Hematopoietic multipotent progenitor cell (in vitro differentiated cells): ENCODE measurements at places on chromosomes 16 and 17.

GRCh38 chr17:17141860-17142552 is 64.1 kb downstream of the PLD6 start:
- peak; percentile 31 for DNase-seq

- no peak for DNase-seq
Observed at GRCh38 chr16:54511222-54511731, 224.7 kb upstream of the IRX3 start.

DNA sequence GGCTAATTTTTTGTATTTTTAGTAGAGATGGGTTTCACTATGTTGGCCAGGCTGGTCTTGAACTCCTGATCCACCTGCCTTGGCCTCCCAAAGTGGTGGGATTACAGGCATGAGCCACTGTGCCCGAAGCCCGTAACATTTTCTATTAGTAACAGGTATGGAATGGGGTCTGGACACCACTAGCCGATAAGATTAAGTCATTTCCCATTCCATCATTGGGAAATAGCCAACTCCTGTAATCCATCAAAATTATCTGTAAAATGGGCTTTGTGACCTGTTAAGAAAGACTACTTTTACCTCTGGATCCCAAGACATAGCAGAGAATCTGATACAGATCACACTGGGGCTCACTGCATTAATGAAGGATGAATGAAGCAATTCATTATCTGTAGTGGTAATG is 3.9 kb upstream of the LUC7L3 start:
- no peak for DNase-seq

- DNase-seq: peak; percentile 70
Observed at GRCh38 chr16:89184933-89185794, 13.6 kb downstream of the CDH15 start.

DNA sequence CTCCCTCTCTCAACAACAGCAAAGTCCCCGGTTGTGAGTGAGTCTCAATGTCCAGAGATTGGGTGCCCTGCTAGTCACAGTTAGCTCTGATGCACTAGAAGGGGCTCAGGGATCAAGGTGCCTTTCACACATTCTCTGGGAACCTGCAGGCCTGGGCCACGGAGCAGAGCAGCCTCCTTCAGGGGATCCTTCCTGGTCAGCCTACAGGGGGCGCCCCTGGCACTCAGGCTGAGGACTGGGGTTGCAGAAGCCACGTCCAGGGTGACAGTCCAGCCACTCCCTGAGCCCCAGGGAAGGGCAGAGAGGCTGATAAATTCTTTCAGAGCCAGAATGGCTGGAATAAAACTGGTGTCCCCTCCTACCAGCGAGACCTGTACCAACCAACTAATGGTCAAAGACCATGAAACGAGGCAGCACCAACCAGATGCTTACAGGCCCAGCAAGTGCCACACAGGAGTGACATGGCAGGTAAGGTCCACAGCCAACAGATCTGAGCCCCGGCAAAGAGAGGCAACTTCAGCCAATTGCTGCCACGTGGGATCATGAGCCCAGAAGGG is 43.5 kb downstream of the ST3GAL2 start:
- DNase-seq: peak; percentile 68

DNA sequence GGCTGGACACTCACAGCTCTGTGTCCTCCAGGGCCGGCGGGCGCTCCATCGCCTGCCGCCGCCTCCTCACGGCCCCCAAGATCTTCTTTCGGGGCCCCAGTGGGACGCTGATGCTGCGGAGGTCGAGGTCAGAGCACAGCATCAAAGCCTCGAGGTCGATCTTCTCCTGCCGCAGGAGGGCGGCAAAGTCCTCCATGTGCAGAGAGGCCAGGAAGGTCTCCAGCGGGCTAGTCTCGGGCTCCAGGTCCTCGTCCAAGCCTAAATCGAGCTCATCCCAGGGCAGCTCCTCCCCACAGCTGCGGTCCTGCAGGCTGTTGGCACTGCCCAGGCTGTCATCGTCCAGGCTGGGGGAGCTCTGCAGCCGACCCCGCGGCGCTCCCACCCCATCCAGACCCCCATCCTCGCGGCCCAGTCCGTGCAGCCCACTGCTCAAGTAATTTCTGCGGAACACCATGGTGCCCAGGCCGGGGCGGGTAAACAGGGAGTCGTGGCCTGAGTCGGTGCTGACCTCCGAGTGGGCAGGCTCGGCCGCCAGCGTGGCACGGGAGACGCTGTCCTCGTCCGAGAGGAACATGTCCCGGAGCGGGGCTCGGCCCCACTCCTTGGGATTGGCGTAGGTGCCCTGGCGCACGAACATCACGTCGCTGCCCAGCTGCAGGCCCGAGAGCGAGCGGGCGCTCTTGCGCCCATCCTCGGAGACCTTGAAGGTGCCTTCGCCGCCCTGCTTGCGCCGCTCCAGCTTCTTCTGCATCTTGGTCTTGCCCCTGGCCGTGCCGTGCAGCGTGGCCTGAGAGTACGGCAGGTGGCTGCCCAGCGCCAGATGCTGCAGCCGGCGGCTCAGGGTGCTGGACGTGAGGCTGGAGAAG is 3.4 kb downstream of the USH1G start:
- no peak for DNase-seq

DNA sequence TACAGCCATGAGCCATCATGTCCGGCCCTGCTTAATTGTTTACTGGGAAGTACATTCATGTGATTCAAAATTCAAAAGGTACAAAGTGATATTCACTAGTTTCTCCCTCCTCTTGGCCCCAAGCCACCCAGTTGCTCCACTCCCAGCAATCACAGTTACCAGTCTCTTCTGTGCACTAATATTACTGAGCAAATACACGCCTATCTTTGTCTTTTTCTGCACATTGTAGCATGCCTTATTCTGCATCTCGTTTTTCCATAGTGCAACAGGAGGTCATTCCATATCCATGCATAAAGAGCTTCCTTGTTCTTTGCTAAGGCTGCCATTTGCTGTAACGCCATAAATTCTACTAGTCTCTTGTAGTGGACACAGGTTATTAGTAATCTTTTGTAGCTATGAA is 2.2 kb upstream of the ALOX15 start:
- DNase-seq: no peak

DNA sequence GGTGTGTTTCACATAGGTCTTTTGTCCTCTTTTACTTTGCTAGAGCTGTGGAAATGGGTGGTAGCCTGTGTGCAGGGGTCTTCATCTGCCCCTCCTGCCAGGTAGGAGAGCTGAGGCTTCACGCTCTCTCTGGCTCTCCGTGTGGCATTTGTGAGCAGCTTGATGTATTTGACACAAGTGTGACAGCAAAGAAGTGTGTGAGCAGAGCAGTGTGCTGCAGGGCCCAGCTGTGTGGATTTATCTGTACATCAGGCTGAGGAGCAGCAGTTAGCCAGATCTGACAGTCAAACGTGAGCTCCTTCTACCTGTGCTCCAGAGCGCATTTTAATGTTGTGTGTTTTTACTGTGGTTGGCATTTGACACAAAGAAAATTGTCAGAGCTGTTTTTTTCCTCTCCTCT is 101.8 kb downstream of the FTO start:
- no peak for DNase-seq

GRCh38 chr17:73446617-73447016 is 134.8 kb upstream of the CDC42EP4 start:
- DNase-seq: no peak

- DNase-seq: no peak
Observed at GRCh38 chr17:15000661-15001060, 264.5 kb downstream of the PMP22 start.

DNA sequence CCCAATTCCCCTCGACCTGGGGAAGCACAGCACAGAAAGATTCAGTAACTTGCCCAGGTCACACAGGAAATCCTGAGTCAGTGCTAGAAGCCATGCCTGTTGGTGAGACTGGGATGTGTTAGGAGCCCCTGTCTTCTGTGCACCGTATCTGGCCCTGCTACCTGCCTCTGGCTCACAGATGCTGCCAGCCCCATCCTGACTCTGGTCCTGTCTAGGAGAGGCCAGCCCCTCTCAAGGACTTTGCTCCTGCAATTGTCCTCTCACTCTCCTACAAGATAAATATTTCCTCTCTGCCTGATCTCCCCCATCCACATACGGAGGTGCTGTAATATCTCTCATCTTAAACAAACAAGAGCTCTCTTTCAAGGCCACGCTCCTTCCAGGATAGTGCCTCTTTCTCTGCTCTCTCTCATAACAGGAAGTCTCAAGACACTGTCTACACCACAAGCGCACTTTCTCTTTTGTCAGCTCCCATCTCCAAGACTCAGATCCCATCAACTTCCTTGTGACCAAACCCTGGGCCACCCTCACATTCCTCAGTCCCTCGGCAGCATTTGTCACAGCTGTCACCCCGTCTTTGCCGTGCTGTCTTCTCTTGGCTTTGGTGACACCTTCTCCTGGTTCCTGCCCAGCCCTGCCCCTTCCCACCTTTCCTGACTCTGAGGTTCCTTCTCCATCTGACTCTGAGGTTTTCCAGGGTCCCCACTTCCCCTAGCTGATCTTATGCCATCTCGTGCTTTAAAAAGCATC is 1.9 kb downstream of the SLC13A2 start:
- DNase-seq: no peak

DNA sequence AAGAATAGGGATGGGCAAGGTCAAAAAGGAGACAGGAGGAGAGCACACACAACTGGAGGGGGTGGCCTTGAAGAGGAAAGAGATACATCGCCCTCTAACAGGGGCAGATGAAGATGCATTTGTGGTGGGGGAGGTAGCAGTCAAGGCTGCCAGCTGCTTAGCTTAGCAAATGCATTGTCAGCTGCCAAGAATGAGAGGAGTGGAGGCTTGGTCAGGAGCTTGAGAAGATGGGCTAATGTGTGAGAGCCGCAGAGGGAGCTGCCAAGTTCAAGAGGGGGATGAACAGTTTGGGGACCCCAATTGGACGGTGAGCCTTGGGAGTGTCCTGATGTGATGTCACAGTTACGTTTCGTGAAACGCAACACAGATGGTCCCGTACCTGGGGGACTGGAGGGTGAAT is 28.9 kb upstream of the GNA13 start:
- DNase-seq: no peak

DNA sequence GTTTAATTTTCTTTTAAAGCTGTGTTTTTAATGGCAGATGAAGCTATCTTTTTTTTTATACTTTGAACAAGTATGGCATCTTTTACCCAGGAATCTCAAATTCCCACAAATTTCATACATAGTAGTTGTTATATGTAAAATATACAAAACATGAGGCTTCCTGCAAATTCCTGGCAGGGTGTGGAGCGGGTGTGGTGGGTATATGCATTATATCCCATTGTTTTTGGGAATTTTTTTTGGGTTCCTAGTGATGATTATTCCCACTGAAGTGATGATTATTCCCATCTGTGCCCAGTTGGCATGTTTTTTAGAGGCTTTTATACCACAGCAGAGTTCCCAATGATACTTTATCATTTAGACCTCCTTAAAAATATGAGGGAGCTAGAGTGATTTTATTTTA is 320.4 kb downstream of the ZFHX3 start:
- DNase-seq: no peak

GRCh38 chr17:28643983-28644786 is 773 bp downstream of the BLTP2 start:
- peak; percentile 63 for DNase-seq

DNA sequence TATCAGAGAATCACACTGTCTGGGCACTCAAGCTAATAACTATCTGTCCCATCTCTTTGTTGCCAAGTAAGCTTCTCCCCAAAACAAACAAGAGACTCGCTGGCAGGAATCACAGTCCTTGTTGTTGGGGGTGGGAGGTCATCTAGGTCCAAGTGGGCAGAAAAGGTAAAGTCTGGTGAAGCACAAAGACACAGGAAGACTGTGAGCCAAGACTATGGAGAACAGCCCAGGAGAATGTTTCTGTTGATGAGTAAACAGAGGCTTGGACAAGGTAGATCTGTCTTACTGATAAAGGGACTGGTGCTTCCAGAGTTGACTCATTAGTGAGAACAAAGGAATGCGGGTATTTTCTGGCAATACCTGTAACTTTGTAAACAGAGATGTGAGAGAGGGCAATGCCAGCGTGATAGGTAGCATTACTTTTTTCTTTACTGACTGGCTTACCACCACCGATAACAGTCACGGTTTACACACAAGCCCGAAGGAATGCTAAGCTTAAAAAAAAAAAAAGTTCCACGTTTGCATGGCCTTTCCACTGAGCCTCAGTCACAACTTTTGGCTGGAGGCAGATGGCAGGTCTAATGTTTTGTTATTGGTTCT is 11.5 kb upstream of the MMD start:
- no peak for DNase-seq

- peak; percentile 64 for DNase-seq
Observed at GRCh38 chr16:11619327-11619851, 32.7 kb upstream of the LITAF start.

- DNase-seq: no peak
Observed at GRCh38 chr16:19831678-19832077, 53.0 kb downstream of the GPRC5B start.

GRCh38 chr16:89097392-89097772 is 3.7 kb downstream of the ACSF3 start:
- DNase-seq: no peak

DNA sequence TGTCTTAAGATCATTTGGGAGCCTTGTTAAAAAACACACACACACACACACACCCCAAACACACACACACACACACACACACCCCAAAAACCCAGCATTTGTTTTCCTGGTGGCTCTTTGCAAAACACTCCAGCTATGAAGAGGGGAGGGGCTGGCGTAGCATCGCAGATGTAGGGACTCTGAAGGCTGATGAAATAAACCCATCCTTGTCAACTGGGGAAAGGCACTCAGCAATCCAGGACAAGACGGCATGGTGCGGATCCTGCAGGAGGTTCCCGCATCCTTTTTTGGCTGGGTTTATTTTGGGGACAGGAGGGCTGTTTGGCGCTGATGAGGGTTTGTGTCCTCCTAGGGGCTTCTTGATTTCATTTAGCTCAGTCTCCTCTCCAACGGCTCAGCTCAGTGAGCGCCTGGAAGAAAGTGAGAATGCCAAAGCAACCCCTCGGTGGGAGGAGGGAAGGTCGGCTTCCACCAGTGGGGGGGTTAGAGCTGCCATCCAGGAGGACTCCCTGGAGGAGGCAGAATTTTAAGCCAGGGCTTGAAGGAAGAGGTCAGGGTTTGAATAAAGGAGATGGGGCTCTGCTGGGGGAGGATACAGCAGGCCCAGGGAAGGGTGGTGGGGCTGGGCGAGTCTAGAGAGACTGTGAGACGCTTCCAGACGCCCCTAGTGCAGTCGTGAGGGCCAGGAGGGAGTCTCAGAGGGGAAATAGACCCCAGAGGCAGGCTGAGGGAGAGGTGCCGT is 12.4 kb upstream of the GSE1 start:
- no peak for DNase-seq

- no peak for DNase-seq
Observed at GRCh38 chr16:65121870-65122723, at the start of gene CDH11. Gene CDH11 (minus strand): TSS chr16:65122063. CDS start chr16:65004869, 117,194 bp downstream.
